ENCODE measurements at places on chromosomes 4 and X.

GRCh38 chr4:81666491-81666890, 194.8 kb upstream of the RASGEF1B start:
- DNase-seq = no peak

GRCh38 chr4:184282895-184283654, 65.4 kb upstream of the ENPP6 start:
- DNase-seq = no peak

DNA sequence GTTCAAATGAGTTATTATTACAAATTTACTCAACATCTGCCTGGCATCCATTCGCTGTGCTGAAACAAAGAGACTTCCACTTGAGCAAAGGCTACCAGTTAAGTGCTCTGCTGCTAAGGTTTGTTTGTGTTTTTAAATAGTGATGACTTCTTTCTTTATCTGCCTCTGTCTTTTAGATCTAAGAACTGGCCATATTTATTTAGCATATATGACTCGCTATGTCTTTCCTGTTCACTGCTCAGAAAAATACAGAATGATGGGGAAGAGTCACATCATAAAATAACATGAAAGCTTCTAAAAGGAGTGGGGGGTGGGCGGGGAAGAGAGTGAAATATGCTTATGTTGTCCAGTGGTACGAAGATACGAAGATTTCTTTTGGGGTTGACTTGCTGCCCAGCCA, 322.2 kb downstream of the GPAT3 start:
- DNase-seq = no peak

GRCh38 chrX:104854188-104854587, 288.2 kb downstream of the IL1RAPL2 start:
- DNase-seq = no peak

DNA sequence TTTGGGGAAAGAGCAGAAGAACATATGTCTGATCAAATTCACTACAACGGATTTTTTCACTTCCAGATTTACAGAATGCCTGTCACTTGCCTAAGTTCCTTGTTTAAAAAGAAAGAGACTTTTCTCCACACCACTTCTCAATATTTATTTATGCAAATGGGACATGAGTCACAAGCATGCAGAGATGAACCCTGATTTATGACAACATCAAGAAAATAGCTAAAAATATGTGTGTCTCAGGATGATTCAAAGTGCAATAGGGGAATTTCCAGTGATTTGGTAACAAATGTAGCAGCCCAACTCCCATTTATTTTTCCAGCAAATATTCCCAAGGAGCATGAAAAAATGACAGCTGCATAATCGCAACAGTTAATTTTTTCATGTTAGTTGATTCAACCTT, 180.4 kb upstream of the FAT1 start:
- DNase-seq = no peak

GRCh38 chr4:87838205-87838604, 5.4 kb downstream of the MEPE start:
- DNase-seq = peak; percentile 50

DNA sequence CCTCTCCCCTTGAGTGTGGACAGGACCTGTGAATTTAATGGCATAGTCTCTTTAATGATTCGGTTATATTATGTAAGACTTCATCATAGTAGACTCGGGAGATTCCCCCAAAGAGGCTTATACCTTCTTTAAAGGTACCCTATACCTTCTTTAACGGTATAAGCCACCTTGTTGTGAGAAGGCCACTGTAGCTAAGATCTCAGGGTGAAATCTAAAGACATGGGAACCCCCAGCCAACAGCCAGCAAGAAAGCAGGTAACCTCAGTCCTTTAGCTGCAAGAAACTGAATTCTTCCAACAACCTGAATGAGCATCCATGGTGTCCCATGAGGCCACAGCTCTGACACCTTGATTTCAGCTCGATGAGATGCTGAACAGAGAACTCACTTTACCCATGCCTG, 931 bp downstream of the DDX60 start:
- DNase-seq = no peak

DNA sequence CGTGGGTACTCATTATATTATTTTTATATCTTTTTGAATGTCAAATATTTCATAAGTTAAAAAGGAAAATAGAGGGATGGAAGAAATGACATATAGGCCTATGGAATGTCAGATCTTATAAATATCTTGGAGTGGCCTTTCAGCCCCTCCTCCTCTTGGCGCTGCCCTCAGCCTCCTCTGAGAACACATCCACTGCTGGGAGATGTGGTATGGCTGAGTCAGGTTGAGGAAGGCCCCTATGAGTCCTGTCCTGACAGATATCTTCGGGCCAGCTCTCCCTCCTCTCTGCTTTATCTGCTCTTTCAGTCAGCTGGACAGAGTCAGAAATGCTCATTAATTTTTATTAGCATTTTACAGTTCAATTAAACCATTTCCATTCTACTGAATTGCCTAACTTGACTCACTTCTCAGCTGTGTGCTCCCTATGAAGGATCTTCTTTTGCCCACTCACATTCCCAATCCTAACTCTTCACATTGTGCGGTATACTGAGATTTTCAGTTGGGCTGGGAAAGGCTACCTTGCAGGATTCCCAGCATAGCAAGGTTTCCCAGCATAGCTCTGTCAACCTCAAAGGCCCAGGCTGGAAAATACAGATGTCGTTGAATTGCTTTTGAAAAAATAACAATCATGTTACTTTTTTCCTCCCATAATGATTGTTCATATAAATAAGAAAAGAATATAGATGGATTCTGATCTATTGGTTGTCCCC, 128.0 kb downstream of the ARHGEF9 start:
- DNase-seq = no peak

GRCh38 chr4:80489798-80490197, 154.3 kb downstream of the CFAP299 start:
- no peak for DNase-seq

- no peak for DNase-seq
Measured at GRCh38 chrX:13482746-13483541, 86.5 kb upstream of the EGFL6 start.

DNA sequence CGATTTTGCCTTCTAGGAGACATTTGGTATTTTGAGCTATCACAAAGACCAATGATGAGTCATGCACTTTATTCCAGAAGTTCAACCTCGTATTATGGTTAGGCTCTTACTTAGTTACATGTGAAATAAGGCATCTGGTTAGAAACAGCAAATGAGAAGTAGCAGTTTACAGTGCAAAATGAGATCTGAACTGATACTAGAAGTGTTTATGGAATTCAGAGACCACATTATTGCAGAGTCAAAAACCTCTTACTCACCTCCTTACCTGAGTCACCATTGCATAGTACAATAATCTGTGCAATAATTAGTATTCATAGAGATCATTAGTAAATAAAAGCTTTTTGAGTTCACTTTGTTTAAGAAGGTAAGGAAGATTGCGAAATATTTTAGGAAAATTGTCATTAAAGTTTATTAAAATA, 38.7 kb downstream of the SEC24B start:
- DNase-seq = no peak

DNA sequence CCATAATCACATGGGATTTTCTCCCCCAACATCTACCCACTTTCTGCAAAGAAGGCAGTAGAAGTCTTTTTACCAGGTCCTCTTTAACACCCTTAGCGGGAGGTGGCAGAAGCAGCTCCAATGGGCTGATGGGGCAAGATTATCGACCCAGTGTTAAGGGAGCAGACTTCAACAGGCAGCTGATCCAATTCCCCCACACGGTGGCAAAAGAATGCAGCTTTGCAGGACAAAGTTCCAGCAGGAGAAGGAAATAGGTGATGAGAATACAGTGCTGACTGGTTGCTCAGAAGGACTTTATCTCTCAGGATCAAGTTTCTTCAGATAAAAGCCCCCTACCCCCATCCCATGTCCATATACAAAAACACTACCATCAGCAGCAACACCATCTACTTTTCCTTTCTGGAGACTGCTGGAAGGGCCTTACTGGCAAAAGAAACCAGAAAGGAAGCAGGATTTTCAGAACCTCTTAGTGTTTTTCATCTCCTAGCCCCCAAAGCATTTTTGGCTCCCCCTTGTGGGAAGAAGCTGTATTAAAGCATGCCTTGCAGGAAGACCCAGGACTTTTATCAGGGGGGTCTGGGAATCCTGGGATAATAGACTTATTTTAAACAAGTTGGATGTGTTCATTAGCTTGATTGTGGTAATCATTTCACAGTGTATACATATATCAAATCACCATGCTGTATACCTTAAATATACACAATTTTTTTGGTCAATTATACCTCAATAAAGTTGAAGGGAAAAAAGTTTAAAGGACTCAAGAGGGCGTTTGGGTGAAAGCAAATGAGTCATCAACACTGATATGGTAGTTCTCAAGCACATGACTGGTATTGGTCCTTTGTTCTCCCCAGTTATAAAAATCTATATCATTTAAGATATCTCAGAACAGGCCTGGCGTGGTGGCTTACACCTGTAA, 146.4 kb downstream of the GPC3 start:
- DNase-seq = peak; percentile 43

GRCh38 chrX:132015875-132016274, 7.2 kb upstream of the STK26 start:
- DNase-seq = no peak

- DNase-seq = no peak
Measured at GRCh38 chr4:166499820-166500219, 626.8 kb downstream of the TLL1 start.

GRCh38 chr4:129109965-129110824, 14.2 kb downstream of the C4orf33 start:
- no peak for DNase-seq

GRCh38 chr4:10080589-10081217, 35.9 kb downstream of the WDR1 start:
- no peak for DNase-seq

DNA sequence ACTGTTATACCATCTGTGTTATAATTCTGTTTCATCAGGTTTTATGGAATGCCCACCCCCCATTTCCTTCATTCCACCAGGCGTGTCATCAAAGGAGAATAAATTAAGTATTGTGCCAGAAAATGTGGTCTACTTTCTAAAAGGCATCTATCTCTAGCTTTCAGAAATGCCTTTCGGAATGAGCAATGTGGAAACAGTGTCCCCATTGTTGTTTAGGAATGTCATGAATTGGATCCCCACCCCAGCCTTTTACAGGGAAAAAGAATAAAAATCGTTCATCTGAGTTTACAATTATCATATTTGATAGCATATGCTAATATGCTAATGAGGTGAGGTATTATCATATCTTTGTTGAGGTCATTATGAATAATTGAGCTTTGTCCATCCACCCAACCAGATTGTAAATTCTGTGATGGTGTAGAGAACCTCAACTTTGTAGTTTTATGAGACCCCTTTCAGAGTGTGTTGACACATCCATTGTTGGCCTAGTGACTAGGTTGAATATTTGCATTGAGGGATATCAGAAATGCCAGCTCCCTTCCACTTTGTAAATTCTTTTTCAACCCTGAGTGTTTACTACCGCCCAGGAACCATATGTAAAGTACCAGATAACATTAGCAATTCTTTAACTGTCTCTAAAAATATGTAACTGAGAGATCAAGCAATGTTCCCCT, 56.2 kb upstream of the CCDC160 start:
- DNase-seq = no peak

DNA sequence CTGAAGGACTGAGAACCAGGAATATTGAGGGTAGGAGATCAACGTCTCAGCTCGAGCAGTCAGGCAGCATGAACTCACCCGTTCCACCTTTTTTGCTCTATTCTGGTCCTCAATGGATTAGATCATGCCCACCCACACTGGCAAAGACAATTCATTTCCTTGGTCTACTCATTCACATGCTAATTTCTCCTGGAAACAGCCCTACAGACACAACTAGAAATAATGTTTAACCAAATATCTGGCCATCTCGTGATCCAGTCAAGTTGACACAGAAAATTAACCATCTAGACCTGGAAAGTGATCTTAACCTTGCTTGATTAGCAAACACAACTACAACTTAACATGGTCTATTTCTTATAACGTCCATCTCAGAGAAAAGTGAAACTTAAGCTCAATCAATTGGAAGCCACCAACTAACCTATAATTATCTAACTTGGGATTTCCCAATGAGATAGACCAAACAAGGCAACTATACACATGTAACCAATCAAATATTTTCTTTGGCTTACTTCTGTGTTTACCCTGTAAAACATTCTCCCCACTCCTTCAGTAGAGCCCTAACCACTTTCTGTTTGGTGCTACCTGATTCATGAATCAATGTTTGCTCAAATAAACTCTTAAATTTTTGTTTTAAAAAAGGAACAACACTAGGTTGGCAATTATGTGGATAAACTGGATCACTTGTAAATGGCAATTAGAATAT, 69.7 kb upstream of the MAMLD1 start:
- DNase-seq = no peak

- no peak for DNase-seq
Measured at GRCh38 chr4:82802911-82803310, 4.3 kb upstream of the SCD5 start.

All from D341Med (cell line).